ENCODE measurements at places on chromosomes 1 and 21.

- peaks cover 14% of the 10 kb centered on the region for H3K4me1 ChIP-seq
- H3K27ac ChIP-seq = no peak overlapping the region
- H3K27me3 ChIP-seq = no peaks in the 10 kb centered on the region
- no peak overlapping the region for H3K4me3 ChIP-seq
Observed at GRCh38 chr1:223197923-223198627, 55.0 kb upstream of the TLR5 start.

- H3K4me1 ChIP-seq = peaks cover 11% of the 10 kb centered on the region
- DNase-seq = no peak
- H3K4me3 ChIP-seq = no peak overlapping the region
- peaks cover 7% of the 10 kb centered on the region for H3K27me3 ChIP-seq
- peaks cover 2% of the 10 kb centered on the region for H3K36me3 ChIP-seq
- no peak overlapping the region for H3K27ac ChIP-seq
Observed at GRCh38 chr1:82788660-82789059, 987.9 kb downstream of the ADGRL2 start.

DNA sequence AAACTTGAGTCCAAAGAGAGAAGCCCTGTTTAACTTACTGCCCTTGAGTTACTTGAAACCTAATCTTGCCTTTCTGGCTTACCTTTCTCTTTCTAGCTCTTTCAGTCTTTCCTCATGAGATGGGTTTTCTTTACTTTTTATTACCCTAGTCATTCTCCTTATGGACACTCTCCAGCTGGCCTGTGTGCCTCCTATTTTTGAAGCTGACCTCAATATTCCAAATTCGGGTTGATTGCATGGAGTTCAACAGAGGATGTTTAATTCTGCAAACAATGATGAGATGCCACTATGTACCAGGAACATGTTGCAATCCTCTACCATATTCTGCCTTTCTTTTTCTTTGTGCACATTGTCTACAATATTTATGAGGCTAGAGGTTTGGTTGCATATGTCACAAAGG lies 20.7 kb downstream of the DNAJC6 start:
- peaks cover 4% of the 10 kb centered on the region for H3K27me3 ChIP-seq
- no peak for DNase-seq
- no peaks in the 10 kb centered on the region for H3K36me3 ChIP-seq

DNA sequence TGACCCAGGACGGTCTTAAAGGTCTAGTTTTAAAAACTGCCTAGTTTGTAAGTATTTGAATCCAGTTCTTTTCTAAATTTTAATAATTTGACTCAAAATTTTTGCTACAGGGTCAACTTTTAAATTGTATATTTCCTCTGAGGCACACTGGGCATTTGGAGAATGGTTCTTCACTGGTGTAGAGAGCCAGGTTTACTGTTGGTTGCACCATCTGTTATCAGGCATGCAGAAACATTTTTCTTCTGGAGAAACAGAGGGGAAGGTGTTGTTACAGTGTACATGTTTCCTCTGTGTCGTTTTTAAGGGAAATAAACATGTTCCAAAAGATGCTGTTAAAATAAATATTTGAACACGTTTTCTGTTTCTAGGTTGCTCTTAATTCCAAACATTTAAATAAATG lies 39.0 kb upstream of the RWDD3 start:
- DNase-seq = no peak
- no peak overlapping the region for H3K4me3 ChIP-seq
- no peaks in the 10 kb centered on the region for H3K36me3 ChIP-seq
- no peaks in the 10 kb centered on the region for H3K4me1 ChIP-seq

- no peak overlapping the region for H3K4me3 ChIP-seq
- no peaks in the 10 kb centered on the region for H3K4me1 ChIP-seq
- H3K27ac ChIP-seq = no peak overlapping the region
- no peaks in the 10 kb centered on the region for H3K27me3 ChIP-seq
- H3K36me3 ChIP-seq = peaks cover 3% of the 10 kb centered on the region
- no peak for DNase-seq
Observed at GRCh38 chr1:77484334-77484733, 198.1 kb downstream of the ZZZ3 start.

- H3K27ac ChIP-seq = peak overlapping the region; percentile 100
- peaks cover 15% of the 10 kb centered on the region for H3K36me3 ChIP-seq
- H3K4me3 ChIP-seq = peak overlapping the region; percentile 81
- no peaks in the 10 kb centered on the region for H3K27me3 ChIP-seq
Observed at GRCh38 chr1:234611847-234612351, 1.9 kb upstream of the IRF2BP2 start.

DNA sequence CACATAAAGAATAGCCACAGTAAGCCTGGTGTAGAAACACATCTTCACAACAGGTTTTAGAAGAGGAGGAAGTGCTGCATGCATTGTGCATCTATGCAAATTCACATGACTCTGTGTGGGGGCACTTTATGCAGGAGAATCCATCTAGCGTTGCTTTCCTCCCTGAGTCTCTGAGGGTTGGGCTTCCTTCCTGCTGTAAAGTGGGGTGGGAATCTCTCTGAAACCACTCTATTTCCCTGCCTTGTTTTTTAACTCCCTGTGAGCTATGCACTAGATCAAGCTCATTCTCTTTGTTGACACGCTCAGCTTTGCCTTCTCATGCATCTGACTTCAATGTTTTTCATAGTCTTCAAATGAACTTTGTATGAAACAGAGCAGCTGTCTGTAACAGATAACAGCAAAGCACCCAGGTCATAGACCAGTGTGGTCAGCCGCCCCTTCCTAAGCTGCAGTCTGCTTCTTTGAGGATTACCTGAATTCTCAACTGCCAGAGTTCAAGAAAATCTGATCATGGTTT lies 102.7 kb upstream of the DPH5 start:
- H3K4me1 ChIP-seq = peaks cover 60% of the 10 kb centered on the region
- H3K4me3 ChIP-seq = no peak overlapping the region
- peak overlapping the region; percentile 58 for H3K27ac ChIP-seq
- H3K27me3 ChIP-seq = no peaks in the 10 kb centered on the region
- peak; percentile 23 for DNase-seq

DNA sequence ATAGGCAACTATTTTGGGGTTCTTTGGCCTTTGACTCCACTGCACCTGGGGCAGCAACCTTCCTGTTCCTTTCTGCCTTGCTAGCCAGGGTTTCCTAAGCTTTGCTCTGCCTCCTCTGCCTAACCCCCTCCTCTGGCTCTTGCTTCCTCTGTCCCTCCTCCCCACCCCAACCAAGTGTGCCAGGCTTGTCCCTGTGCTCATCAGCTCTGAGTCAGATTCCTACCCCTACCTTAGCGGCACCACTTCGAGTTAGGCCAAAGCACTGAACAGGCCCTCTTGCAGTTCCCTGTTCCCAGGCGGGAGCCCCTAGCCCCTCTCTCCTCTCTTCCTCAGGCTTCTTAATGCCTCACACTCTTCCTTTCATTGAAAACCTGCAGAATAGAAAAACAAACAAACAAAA lies 74.8 kb upstream of the HAO2 start:
- peaks cover 14% of the 10 kb centered on the region for H3K27me3 ChIP-seq
- DNase-seq = no peak
- no peaks in the 10 kb centered on the region for H3K36me3 ChIP-seq
- no peak overlapping the region for H3K4me3 ChIP-seq
- no peak overlapping the region for H3K27ac ChIP-seq

Measured in activated naive CD4-positive, alpha-beta T cell treated with anti-CD3 and anti-CD28 coated beads for 36 hours (primary cell).